ENCODE measurements at places on chromosomes 1 and 21. TPM values are rescaled to one million over a fixed set of nuclear protein-coding genes. Genes with fewer than 3 reads are reported as not detected.

- DNase-seq, result no peak
Observed at GRCh38 chr1:59730759-59731478, 83.8 kb upstream of the HOOK1 start.

GRCh38 chr1:159960721-159961381 is 6.8 kb upstream of the SLAMF9 start:
- DNase-seq, result no peak

GRCh38 chr1:75265792-75266191 is 131.6 kb downstream of the LHX8 start:
- no peak for DNase-seq

- no peak for DNase-seq
Observed at GRCh38 chr1:45802343-45803298, 791 bp upstream of the MAST2 start.

DNA sequence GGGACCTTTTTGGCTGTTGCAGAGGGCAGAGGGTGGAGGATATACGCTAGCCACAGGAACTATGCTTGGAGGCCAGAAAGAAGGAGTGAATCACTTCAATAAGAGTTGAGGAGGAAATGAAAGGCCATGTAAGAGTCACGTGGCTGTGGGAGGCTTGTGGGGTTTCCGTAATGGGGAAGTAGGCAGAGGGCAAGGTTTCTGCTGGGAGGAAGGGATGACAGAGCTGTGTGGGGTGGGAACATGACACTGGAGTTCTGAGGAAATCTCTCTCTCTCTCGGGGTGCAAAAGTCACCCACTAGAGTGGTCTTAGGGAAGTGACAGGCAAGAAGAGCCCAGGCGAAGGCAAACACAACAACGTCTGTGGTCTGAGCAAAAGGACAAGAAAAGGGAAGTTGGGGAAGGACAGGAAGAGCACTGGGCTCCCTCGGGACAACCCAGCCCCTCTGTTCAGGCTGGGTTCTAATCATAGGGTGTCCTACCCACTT is 3.9 kb upstream of the CD1C start:
- no peak for DNase-seq

Gene USP33
- 32.1 TPM for total RNA-seq

DNA sequence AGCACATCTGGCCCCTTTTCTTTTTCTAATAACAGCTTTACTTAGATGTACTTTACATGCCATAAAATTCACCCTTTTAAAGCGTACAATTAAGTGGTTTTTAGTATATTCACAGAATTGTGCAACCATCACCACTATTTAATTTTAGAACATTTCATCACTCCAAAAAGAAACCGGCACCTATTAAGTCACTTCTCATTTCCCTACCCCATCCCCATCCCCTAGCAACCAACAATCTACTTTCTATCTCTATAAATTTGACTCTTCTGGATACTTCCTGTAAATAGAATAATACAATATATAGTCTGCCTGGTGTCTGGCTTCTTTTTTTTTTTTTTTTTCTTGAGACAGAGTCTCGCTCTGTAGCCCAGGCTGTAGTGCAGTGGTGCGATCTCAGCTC is 59.5 kb upstream of the ENAH start:
- no peak for DNase-seq

- DNase-seq, result no peak
Observed at GRCh38 chr1:152071123-152071522, 17.7 kb downstream of the TCHHL1 start.

- no peak for DNase-seq
Observed at GRCh38 chr1:164723296-164723798, 164.4 kb downstream of the PBX1 start.

Gene PEX19
- total RNA-seq, result 57.9 TPM

DNA sequence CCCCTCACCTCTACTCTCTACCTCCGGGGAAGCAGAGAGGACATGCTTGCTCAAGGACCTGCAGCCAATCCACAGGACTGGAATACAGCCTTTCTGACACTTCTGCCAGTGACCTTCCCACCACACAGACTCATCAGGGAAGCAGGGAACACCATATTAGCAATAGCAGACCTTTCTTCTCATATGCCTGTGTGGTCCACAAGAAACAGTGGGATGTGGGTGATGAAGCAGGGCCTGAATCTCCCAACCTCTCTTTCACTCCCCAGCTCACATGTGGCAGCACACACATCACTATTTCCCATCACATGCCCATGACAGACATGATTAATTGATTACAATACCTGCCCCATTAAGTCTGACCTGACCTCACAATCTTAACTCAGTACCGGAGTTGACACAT is 695.1 kb downstream of the MATN1 start:
- no peak for DNase-seq

DNA sequence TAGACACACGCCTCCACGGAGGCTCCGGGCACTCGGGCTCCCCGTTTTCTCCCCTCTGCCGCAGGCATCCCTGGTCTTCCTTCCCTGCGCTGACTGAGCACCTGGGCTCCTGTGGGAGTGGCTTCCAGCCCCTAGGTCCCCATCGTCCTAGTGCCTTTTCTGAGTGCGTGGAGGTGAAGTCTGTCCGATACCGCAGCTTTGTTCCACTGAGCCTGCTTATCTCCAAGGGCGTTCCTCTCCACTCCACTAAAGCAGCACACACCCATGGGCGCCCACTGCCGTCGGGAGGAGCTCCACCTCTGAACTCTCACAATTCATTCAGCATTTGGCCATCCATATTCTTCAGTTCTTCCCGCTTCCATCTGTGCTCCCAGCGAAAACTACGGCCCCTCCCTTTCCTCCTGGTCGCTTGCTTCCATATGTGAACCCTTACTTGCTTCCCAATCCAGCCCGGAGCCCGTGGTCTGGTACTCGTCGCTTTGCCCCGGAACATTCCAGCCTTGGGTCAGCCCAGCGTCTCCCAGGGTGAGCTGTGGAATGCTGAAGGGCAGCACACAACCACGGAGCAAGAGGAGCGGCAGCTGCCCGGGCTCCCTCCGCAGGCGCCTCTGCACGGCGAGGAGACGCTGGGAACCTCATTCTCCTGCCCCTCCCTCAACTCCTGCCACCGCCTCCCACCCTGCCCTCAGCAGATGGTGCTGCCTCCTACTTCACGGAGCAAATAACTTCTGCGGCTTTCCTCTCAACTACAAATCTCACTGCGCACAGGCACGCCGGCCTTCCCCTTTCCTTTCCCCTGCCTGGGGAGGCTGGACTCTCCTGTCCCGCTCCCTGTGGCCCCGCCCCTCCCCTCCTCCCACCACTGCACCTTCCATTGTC is 27.5 kb downstream of the ATP8B2 start:
- DNase-seq, result peak; percentile 44

- no peak for DNase-seq
Observed at GRCh38 chr21:35646606-35647005, 413.7 kb downstream of the SETD4 start.
